ENCODE measurements at places on chromosomes 11 and 22.

- DNase-seq, result no peak
Observed at GRCh38 chr22:23072077-23072910, 2.0 kb downstream of the GNAZ start.

DNA sequence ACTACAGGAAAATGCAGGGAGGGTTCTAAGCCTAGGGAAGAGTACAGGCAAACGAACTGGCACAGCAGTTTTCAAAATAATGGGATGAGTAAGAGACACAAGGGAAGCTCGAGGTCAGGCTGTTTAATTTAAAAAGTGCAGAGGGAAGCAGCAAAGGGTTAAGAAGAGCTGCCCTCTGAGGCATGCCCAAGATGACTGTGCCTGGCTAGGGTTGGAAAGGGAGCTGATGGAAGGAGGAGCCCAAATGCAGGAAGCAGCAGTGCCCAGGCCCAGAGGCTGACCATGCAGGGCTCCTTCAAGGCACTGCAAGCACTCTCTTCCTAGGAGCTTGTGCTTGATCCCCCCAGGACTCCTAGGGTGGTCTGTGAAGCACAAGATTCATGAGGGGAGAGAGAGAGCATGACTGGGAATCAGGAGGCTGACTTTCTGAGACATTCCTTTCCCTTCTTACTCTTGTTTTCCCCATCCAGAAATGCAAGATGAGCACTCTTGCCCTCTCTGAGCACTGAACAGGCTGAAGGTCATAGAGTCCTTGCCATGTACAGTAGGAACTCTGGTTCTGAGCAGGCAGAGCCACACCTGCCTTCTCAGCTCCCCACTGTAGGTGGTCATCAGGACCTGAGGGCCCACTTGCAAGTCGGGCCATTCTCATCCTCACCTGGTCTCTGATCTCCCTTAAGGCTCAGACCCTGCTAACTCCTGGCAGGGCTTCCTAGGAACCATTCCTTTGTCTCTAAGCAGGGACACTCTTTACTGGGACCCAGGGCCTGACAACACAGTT, 46.7 kb upstream of the DRD2 start:
- no peak for DNase-seq

GRCh38 chr11:110305169-110306018, 9.0 kb upstream of the RDX start:
- DNase-seq, result no peak

GRCh38 chr11:70913715-70914231, 338.6 kb downstream of the SHANK2 start:
- DNase-seq, result no peak

DNA sequence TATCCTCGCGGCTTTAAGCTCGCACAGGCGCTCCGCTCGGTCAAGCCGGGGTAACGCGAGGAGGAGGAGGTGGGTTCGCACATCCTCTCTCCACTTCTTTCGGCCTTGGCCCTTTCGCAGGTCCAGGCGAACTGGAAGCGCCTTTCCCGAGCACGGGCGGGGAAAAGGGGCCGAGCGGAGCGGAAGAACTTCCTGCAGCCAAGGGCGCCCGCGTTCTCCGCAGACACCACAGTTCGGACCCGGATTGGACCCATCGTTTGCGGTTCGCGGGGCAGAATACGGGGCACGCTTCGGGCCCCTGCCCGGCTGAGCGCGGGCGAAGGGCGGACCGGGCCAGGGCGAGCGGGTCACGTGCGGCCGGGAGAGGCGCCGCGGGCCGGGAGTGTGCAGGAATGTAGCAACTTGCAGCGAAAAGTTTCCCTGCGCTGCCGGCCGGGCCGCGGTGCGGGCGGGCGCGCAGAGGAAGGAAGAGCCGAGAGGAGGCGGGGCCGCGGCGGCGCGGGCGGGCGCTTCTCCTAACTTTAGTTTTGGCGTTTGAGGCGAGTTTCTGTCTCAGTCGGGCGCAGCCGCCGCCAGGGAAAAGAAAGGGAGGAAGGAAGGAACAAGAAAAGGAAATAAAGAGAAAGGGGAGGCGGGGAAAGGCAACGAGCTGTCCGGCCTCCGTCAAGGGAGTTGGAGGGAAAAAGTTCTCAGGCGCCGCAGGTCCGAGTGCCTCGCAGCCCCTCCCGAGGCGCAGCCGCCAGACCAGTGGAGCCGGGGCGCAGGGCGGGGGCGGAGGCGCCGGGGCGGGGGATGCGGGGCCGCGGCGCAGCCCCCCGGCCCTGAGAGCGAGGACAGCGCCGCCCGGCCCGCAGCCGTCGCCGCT, at the start of gene YAP1:
YAP1 (plus strand) TSS at position 552 of the 865 bp plus-strand sequence. CDS start 402 bp downstream, outside the sequence.
- no peak for DNase-seq

- DNase-seq, result no peak
Observed at GRCh38 chr22:28846994-28847393, 36.4 kb upstream of the ZNRF3 start.

GRCh38 chr11:15073361-15074205, at the start of gene CALCB:
CALCB (plus strand) TSS chr11:15073593; CDS start chr11:15074719, 1,126 bp downstream.
- no peak for DNase-seq

- no peak for DNase-seq
Observed at GRCh38 chr11:111378861-111379601, at the start of gene POU2AF1. POU2AF1 (minus strand) TSS chr11:111379275; CDS start chr11:111379177, 98 bp downstream.

DNA sequence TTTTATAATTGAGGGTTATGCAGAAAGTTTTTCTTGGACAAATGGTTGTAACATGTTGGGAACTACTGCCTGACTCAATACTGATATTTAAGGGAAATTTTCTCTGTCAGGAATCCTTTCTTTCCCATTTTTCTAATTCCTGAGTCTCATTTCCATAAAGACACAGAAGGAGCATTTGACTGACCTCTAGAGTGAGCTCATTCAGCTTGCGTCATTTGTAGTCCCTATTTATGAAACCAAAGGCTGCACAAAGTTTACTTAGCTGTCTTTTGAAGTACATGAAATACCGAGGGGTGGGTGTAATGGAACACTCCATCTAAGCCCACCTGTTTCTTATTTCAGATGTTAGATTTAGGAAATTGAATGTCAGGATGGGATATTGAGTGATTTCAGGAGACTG, 359.5 kb upstream of the C11orf87 start:
- no peak for DNase-seq

DNA sequence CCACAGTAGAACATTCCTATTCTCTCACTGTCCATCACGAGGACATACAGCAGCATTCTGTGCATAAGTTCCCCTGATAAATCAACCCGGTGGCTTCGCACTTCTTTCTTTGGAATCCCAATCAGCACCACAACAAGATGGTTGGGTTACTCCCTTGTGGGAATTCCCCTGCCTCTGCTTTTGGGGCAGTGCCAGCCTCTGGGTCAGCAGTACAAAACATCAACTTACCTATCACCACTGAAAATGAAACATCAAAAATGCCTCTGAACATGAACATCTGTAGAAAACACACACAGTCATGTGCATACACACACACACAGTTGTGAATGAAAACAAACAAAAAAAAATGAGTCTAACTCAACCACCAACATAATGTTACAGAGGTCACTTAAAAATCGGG, 79.3 kb downstream of the KCNA4 start:
- no peak for DNase-seq

DNA sequence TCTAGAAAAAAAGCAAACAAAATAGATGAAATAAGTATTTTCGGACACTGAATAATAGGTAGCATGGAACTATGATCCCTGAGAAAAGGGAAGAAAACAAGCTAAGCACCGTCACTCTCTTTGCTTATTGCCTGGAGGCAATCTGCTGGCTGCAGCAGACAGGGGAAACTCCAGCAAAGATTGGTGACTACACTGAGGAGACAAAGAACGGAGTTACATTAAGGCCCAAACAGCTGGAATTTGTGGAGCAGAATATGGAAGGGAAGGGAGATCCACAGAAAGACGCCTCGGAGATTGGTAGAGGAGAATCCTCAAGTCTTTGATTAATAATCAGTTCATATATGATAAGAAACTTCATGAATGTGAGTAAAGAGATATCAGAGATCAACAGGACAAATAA, 150.2 kb downstream of the TYR start:
- DNase-seq, result no peak

GRCh38 chr22:39234472-39234787, 10.4 kb downstream of the PDGFB start:
- DNase-seq, result no peak

DNA sequence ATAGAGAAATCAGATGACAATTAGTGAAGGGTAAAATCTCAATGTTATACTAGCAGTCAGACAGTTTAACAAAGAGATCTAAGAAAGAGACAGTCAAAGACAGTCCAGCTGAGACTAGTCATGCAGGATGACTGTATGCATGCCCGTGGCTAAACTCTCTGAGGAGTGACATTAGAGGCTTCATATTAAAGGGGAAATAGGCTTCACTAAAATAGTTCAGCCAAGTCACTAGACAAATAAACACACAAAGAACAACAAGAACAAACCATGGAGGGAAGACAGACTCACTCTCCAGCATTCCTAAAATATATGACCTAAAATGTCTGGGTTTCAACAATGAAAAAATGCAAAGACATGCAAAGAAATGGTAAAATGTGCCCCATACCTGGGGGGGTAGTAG, 18.6 kb upstream of the APLNR start:
- DNase-seq, result no peak

- no peak for DNase-seq
Observed at GRCh38 chr22:45276507-45277105, 8.1 kb upstream of the UPK3A start.

DNA sequence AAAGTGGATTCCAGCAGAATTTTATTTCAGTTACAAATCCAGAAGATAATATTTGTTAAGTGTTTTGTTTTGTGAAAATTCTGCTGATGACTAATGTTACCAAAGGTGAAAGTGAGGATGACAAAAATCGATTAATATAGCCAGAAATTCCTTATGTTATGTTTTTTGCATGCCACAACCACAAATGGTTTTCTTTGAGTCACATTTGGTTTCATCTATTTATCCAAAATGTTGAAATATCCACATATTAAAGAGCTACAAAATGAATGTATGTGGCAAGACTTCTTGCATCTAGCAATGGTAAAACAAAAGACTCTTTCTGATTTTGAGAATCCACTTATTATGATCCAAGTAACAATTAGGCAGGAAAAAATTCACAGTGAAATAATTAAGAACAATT, 150.1 kb upstream of the LRRC4C start:
- no peak for DNase-seq

DNA sequence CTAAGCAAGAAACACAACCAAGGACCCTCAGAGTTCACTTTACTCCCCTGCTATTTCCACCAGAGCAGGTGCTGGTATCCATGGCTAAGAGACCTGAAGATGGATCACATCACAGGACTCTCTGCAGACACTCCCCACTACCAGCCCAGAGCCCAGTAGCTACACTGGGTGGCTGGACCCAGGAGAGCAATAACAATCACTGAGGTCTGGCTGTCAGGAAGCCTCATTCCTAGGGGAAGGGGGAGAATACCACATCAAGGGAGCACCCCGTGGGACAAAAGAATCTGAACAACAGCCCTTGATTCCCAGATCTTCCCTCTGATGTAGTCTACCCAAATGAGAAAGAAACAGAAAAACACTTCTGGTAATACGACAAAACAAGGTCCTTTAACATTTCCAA, 9.0 kb upstream of the MMP7 start:
- no peak for DNase-seq

GRCh38 chr11:112925516-112926310, 35.5 kb upstream of the NCAM1 start:
- DNase-seq, result no peak

GRCh38 chr11:83639995-83640758, 354.0 kb upstream of the CCDC90B start:
- no peak for DNase-seq

DNA sequence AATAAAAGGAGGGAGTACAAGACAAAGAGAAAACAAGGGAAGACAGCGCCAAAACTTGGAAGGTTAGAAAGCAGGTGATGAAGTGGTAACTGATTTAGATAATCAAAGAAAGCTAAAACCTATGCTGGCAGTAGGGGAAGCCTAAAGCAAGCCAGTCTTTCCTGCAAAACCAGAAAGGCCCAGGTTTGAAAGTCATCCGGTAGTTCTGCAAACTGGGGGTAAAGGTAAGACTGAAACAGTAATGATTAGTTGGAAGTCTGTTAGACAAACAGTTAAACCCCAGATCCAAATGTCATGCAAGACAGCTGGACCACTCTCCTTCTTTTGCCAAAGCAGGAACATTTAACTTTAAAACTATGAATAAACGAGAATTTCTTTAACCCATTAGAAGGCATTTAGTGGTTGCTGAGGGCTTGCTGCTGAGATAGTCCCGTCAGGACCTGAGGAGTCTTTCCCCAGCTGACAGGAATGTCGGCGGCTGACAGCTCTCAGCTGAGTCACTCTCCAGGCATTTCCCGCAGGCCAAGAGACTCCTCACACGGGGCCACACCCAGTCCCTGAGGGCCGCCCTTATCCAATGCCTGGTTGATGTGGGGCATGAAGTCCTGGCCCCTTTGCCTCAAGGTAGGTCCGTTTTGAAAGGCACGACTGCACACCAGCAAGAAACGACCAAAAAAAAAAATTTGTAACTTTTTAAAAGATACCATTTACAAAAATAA, 36.3 kb upstream of the CFAP300 start:
- no peak for DNase-seq

DNA sequence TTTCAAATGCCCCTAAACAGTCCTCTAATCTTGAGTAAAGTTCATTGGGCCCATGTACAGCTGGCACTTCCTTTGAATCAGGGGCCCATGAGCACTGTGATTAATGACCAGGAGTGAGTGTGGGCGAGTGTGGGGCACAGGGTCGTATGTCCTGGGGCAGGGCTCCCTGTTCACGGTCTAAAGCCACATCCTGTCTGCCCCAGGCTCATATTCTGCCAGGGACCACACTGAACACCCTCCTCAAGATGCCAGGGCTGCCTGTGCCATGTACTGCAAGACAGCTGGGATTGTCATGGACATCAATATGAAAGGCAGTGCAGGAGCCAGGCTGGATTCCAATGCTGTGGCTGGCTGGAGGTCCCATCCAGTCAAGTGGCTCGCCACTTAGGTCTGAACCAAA, 130.5 kb downstream of the KIRREL3 start:
- no peak for DNase-seq

GRCh38 chr11:44797886-44798606, 71.3 kb downstream of the TSPAN18 start:
- DNase-seq, result no peak

DNA sequence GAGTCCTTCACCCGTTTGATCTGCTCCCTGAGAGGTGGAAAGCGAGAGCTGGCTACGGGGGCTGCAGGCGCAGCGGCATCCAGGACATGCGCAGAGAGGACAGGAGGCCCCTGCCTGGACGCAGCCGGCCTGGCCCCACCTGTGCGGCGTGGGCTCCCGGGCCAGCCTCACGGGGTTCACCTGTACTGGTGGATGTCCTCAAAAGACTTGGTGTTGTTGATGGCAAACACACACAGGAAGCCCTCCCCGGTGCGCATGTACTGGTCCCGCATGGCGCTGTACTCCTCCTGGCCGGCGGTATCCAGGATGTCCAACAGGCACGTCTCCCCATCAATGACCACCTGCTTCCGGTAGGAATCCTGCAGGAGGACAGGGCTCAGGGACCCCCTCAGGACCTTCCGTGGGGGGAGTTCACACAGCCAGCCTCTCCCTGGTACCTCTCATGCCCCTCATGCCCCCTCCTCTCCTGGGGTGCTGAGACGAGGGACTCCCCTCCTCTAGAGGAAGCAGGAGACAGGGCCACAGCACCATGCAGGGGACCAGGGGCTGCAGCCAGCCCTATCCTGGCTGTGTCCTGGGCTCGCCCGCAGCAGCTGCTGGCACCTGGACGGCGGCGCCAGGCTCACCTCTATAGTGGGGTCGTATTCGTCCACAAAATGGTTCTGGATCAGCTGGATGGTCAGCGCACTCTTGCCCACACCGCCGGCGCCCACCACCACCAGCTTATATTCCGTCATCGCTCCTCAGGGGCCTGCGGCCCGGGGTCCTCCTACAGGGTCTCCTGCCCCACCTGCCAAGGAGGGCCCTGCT, 1.6 kb downstream of the HRAS start:
- no peak for DNase-seq

GRCh38 chr11:112219476-112220232, 6.6 kb upstream of the PTS start:
- DNase-seq, result peak; percentile 39
